ENCODE measurements at places on chromosomes 11 and 22.

- no peak for DNase-seq
Observed at GRCh38 chr11:115314330-115314920, 189.8 kb downstream of the CADM1 start.

DNA sequence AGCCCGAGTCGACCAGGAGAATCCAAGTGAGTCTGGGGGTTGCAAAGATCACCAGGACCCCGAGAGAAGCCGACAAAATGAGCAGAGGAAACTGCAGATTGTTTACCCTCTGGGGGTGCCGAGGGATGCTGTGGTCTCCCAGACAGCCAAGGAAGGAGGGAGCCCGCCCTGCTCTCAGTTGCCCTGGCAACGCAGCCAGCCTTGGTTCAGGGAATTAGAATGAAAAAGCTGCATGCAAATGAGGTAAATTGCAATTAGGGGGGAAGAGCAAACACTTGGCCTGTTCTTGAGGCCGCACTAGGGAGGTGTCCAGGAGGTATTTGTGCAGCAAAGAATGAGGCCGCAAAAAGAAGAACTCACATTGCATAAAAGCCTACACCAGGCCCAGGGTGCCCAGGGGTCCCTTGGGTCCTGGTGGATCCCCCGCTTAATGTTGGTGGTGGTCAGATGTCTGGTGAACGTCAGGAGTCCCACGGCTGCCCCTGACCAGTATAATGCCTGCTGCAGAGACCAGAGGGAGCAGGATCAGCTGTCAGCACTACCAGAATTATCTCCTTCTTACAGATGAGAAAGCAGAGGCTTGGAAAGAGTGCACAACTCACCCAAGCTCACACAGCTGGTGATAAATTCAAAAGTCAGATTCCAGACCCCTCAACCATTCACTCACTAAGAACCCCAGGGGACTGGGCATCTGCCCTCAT is 40.3 kb upstream of the ATXN10 start:
- DNase-seq: no peak

GRCh38 chr11:75428989-75429640 is 3.9 kb downstream of the KLHL35 start:
- DNase-seq: no peak

GRCh38 chr11:99019696-99020095 is 1.1 kb upstream of the CNTN5 start:
- DNase-seq: no peak

GRCh38 chr11:126886085-126886484 is 114.5 kb downstream of the KIRREL3 start:
- no peak for DNase-seq

- DNase-seq: no peak
Observed at GRCh38 chr11:93340223-93340622, 9.7 kb downstream of the DEUP1 start.

GRCh38 chr11:407651-408123 is 7.1 kb downstream of the SIGIRR start:
- DNase-seq: no peak

GRCh38 chr11:86811637-86812321 is 11.4 kb downstream of the PRSS23 start:
- DNase-seq: no peak

DNA sequence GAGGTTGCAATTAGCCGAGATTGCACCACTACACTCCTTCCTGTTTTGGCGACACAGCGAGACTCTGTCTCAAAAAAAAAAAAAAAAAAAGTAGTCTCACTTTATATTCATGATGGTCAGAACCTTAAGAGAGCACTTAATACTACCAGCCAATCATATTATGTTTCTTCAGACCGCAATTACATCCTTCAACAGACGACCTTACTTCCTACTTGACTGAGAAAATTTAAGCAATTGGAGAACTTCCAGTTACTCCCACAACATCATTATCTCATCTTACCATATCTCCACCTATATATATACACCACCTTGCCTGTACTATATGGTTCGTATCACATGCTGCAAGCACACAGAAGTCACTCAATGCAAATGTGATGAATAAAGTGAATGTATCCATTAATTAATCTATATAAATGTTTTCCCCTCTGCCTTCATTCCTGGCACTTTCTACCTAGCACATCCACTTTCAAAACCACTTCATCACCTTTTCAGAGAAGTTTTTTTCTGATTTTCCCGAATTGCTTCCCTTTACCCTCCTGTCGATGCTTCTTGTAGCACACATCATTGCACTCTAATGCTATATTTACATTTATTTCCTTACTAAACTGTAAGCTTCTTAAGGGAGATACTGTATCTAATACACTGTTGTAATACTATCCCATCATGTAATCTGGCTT is 13.8 kb downstream of the ATP5MG start:
- no peak for DNase-seq

DNA sequence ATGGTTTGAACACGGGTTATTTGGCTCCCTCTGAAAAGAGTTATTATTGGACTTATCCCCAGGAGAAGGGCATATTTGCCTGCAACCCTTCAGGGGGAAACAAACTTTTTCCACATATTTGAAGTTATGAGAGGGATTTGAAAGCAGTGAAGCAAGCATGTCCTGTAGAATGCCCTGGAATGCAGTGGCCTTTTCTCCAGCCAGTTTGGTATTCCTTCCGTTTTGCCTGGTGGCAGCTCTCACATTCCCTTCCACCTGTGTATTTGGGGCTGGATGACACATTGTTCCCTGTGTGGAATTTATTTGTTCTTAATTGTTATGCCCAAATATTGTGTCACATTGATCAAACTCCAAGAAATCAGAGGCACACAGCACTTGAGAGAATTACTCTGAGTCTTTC is 59.0 kb downstream of the OSBP2 start:
- no peak for DNase-seq

DNA sequence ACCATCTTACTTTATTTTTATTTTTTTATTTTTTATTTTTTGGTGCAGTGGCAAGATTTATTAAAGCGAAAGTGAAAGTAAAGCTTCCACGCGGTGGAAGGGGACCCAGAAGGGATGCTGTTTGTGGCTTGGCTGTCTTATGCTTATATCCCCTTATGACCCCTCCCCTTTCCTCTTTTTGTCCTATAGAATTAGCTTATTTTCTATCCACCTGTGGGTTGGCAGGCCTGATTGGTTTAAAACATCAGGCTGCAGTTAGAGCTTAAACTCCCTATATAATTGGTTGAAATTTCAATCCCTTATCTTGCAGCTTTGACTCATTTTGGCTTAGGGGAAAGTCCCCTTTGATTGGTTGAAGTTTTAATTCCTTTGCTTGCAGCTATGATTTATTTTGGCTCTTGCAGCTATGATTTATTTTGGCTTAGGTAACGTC is 50.5 kb downstream of the NNMT start:
- DNase-seq: no peak

DNA sequence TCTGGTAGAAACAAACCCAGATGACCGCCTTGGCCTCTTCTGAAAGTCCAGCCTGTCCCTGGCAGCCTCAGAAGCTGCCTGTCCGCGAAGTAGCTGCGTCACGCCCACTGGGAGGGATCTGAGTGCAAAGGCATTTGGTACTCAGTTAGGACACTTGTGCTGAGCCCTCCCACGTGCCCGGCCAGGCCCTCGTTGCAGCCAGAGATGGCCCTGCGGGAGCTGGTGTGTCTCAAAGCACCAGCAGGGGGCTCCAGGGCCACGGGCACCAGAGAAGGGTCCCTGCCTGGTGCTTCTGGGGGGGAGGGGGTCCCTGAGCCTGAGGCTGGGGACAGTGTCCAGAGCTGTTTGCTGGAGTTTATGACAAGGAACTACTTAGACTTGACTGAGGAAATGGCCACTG is 5.8 kb downstream of the SELENOO start:
- no peak for DNase-seq

GRCh38 chr11:2812371-2812991 is 73.1 kb downstream of the CDKN1C start:
- DNase-seq: no peak

DNA sequence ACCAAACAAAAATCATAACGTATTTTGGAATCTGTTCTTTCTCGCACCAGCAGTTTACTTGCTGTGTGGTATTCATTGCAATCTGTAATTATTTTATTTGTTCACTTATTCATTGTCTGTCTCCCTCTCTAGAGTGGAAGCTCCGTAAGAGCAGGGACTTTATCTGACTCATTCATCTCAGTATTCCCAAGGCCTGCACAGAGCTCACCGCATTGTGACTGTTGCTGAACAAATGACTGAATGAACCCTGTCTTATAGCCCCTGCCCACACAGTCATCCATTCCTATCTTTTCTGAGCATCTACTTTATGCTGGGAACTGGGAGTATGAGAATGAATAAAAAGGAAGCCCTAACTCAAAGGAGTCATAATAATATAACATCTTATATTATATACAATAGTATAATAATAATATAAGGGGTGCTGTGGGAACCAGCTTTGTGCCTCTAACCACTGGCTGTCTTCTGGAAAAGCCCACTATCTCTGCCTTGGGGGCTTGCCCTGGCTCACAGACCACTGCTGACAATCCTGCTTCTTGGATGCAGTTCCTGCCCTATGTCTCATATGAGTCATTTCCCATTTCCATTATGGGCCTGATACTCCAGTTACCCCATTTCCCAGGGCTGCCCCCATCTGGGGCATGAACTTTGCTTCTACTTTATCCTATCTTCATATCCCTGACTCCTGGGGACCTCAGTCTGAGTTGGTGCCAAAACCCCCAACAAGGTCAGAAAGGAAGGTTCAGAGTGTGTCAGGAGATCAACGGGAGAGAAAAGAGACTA is 11.0 kb downstream of the XRRA1 start:
- no peak for DNase-seq

- DNase-seq: no peak
Observed at GRCh38 chr22:44755956-44756361, 3.6 kb downstream of the ARHGAP8 start.

GRCh38 chr22:19849835-19850762 is 4.6 kb downstream of the GNB1L start:
- DNase-seq: no peak
